ENCODE measurements at places on chromosomes 4 and X.

DNA sequence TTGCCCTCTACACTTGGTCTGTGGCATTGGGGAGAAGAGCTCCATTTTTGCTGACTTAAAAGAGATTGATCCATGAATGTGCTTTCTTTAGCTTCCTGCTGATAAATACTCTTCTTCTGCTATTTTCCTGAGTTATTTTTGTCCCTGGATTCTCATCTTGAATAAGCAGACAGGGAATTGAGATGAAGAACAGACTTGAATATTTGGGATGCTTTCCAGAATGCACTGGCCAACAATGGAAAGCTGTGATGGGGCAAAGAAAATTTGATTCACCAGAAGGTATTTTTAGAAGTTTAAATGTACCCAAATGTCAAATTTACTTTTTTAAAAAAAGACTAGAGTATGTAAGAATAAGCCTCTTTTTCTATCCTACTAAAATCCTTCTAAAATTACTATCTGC is 309.9 kb upstream of the PPP1R2C start:
- no peak for DNase-seq

GRCh38 chr4:74097631-74098426 is 1.2 kb downstream of the CXCL2 start:
- DNase-seq: no peak

DNA sequence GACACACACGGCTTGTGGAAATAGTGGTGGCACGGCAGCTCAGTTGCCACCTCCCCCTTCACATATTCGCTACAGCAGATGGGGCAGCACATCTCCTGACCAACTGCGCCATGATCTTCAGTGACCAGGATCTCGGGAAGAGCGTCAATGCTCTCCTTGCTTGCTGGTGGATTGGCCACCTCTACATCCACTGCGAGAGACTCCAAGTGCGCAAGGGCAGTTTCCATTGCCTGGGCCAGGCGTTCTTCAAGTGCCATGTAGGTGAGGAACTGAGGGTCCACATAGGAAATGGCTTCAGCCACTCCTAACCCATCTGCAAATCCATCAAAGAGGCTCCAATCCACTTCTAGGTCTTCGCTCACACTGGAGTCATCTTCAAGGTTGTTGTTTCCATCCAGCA is 3.9 kb downstream of the PJA1 start:
- DNase-seq: no peak

DNA sequence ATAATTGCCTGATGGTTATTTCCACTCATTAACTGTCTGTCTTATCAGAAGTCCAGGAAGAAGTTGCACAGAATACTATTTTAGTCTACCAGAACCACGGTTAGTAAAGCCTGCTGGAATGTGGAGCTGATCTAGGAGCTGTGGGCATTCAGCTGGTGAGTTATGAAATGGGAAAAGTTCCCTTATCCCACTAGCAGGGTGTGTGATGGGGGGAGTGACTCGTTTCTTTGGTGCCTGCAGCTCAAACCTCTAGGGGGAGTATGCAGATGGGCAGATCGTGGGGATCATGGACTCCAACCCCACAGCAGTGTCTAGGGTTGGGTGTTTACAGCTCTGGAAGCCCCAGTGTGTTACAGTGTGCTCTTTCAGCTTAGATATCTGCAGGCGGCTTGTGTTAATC is 305.7 kb upstream of the BOD1L1 start:
- no peak for DNase-seq

- DNase-seq: peak; percentile 80
These were observed 81.6 kb downstream of the ZFX start for GRCh38 chrX:24231131-24231540.

- DNase-seq: no peak
These were observed 15.6 kb downstream of the ELF4 start for GRCh38 chrX:130094696-130095095.

DNA sequence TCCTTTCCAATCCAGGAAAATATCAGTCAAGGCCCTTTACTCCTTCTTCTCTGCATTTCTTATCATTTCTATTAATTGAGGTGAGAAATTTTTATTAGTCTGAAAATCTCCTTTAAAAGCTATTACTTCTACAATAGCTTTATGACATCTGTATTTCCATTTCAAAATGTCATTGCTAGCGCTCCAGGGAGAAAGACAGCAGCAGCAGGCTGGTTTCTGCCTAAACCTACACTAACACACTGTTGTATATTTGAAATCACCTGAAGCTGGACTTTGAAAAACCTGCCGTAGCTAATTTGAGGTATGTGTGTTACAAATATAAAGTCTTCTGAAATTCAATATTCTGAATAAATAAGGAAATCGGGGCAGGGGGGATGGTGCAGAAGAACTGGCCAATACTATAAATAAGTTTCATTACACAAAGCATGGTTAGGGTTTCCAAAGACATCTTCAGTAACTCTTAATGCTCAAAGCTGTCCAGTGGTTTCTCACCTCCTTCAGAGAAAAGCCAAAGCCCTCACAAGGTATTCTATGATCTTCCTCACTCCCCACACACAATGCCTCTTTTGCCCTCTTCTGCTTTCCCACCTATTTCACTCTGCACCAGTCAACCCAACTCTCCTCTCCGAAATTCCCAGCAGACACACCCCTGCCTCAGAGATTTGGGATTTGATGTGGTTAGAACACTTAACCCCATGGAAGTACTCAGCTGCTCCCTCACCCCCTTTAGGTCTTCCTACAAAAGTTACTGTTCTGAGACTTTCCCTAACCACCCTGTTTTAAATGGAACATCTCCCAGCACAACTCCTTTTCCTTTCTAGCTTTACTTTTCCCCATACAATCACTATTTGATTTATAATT is 122.7 kb downstream of the PPP3CA start:
- no peak for DNase-seq

- DNase-seq: no peak
These were observed 193.0 kb downstream of the MGST2 start for GRCh38 chr4:139858436-139859205.

- DNase-seq: no peak
These were observed 152.4 kb downstream of the BANK1 start for GRCh38 chr4:101942891-101943290.

- DNase-seq: no peak
These were observed 217.0 kb downstream of the GUCY2F start for GRCh38 chrX:109264878-109265277.

DNA sequence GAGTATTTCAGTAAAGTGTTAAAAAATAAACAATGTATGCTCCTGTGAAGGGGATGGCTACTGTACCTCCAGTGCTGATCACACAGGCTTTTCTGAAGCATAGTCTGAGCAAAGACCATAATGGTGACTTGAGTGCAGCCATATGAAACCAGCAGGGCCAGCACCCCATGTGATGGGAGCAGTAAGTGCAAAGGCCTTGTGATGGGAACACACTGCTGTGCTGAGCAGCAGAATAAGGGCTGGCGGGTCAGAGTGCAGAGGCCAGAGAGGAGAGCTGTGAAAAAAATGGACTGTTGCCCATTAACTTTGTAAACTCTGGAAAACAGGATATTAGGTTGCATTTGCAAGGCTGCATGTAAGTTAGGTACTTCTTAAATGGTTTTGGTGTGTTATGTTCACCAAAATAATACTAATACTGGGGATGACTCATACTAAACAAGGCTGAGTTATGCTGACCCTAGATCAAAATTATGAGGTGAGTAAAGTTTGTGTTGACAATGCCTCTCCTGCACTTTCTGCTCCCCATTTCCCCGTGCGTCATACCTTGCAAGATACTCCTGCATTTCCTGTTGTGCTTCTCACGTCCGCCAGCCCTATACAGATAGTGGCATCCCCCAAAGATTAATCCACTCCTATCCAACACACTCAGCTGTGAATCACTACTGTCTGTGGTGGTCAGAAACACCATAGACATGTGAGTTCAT is 67.0 kb upstream of the FAM9A start:
- DNase-seq: peak; percentile 94

- DNase-seq: no peak
These were observed 68.8 kb downstream of the MAML3 start for GRCh38 chr4:140085062-140085622.

DNA sequence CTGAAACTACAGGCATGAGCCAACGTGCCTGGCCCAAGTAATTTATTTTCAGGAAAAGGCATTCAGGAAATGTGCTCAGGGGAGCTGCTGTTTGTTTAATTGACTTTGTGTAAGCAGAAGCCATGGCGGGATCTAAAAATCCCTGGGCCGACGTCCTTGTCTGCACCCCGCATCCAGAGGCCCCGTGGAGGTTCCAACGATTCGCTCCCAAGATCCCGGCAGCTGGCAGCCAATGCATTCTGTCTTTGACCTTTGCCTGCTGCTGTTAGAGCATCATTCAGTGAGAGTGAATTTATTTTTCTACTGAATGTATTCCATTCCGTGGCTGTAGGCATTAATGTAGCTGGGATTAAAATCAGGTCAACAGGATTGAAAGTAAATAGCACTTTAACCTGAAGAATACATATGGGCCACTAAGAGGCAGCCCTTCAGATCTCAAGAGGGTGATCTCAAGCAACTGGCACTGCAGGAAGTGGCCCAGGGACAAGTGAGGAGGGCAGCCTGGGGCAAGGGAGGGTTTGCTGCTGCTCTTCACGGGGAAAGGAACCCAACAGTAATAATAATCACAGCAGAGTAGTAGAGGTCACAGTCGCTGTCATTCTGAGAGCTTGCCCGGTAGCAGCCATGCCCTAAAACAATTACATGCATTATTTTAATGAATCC is 75.2 kb downstream of the PSAPL1 start:
- DNase-seq: no peak

DNA sequence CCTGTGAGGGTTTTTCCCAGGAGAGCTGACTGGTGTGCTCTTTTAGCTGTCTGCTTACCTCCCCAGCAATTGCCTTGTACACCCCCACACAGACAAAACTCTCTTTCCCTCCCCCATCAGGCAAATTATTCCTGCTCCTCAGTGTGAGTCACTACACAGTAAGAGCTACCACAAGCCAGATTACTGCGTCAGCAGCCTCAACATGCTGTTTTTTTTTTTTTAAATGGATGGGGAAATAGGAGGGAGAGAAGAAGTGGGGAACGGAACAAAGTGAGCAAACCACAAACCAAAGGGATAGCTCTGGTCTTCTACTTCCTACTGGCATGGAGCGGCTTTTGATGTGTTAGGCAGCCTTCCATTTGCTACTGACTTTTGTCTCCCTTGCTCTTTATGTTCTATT is 107.5 kb upstream of the ACSL4 start:
- peak; percentile 88 for DNase-seq

DNA sequence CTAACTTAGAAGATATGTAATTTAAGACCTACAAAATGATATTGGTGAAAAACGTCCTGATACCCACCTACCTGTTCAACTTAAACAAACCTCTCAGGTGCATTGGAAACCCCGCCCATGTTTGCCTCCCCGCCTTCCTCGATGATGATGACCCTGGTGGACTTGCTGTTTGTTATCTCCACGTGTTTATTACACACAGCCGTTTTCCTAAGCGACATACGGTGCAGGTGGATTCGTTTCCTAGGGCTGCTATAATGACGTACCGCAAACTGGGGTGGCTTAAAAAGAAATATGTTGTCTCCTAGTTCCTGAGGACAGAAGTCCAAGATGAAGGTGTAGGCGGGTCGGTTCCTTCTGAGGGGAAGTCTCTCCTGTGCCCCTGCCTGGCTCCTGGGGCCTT is 110.7 kb downstream of the GPR143 start:
- DNase-seq: no peak

- DNase-seq: no peak
These were observed 64.2 kb downstream of the MAGEA10 start for GRCh38 chrX:152074163-152074562.

GRCh38 chr4:26086621-26087441 is 172.8 kb downstream of the SMIM20 start:
- DNase-seq: no peak

DNA sequence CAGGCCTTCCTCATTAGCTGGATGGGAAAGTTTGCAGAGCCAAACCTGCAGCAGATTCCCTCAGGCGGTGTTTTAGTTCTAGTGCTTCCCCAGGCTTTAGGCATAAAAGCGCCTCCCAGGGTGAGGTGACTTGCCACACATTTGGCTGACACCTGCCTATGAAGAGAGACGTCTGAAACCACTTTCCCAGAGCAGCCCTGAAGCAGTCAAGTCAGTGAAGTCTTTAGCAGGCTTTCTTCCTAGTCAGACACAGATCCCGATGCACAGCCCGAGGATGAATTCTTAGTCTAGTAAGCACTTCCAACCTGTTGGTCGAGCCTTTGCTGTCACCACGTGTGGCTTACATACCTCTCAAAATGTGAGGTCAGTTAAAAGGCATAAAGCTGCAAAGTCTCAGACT is 484.1 kb downstream of the SMARCA1 start:
- no peak for DNase-seq

GRCh38 chr4:105679186-105679585 is 29.3 kb downstream of the INTS12 start:
- peak; percentile 21 for DNase-seq

DNA sequence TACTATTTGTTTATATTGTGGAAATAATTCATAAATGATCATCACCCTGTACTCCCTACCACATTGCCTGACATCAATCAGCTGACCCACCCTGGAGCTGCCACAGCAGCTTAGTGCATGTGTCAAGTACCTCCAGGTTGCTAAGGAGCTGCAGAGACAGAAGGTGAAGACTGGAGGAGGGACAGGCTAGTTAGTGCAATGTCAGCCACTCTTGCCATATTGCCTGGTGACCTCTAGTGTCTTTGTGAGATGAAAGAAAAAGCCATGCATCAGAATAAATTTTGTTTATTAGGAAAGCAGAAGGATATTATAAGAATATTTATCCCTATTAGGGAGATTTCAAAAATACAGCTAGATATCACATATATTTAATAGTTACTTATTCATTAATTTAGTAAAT is 243.9 kb upstream of the FAT4 start:
- peak; percentile 9 for DNase-seq

- DNase-seq: no peak
These were observed 203.6 kb downstream of the LDB2 start for GRCh38 chr4:16694884-16695276.

- DNase-seq: no peak
These were observed 78.9 kb downstream of the NDST3 start for GRCh38 chr4:118113220-118113619.

GRCh38 chr4:24007860-24008261 is 118.0 kb upstream of the PPARGC1A start:
- no peak for DNase-seq

- DNase-seq: peak; percentile 9
These were observed 125.7 kb upstream of the NDST3 start for GRCh38 chr4:117908306-117909207.

- no peak for DNase-seq
These were observed 139.9 kb upstream of the ETNPPL start for GRCh38 chr4:108902769-108903168.

DNA sequence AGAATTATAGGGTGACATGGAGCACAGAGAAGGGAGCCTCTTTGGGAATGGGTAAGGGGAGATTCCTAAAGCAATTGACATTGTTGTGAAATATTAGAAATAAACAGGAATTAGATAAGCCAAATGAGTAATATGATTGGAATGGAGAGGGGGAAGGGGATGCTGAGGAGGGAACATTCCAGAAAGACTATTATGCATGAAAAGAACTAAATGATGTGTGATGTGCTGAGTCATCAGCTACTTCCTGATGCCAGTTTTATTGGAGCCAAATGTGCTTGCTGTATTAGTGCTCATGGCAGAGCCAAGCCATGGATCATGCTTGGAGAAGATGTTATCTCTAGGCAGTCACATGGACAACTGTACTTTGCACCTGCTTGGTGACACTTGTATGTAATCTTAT is 189.0 kb upstream of the HCCS start:
- peak; percentile 75 for DNase-seq

- peak; percentile 81 for DNase-seq
These were observed 176.7 kb downstream of the SHROOM3 start for GRCh38 chr4:76611616-76612207.

Measured in epithelial cell of esophagus (primary cell).